ENCODE measurements at places on chromosomes 1 and 21. TPM values are rescaled to one million over a fixed set of nuclear protein-coding genes. Genes with fewer than 3 reads are reported as not detected.
A peak's percentile ranks its signal among the peaks of the same experiment; 100 is the strongest.

GBP4 gene
- total RNA-seq = 0.83 TPM

BCL2L15 gene
- not detected for total RNA-seq

AADACL4 gene
- total RNA-seq = not detected

RGSL1 gene
- total RNA-seq = not detected

RGS13 gene
- total RNA-seq = not detected

LACTBL1 gene
- 0.28 TPM for total RNA-seq

NTMT2 gene
- not detected for total RNA-seq

GRCh38 chr1:202213361-202214088, 19.9 kb downstream of the LGR6 start:
- no peak for DNase-seq

DNA sequence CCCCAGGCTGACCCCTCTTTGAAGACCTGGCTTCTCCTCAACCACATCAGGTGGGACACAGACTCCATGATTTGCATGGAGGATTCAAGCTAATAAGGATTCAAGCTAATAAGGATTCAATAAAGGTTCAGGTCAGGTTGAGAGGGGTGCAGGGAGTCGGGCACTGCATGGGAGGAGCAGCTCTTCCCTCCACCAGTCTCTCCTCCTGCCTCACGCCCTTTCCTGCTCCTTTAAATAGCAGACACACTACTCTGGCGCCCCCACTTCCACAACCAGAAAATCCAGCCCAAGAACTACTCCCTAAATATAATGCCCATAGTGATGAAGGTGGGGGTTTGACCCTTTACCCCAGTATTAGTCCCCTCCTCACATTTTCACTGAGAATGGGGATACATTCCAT, 7.1 kb downstream of the MEX3A start:
- no peak for DNase-seq

- DNase-seq = no peak
These were observed 45.0 kb downstream of the NEK2 start for GRCh38 chr1:211630236-211631081.

DNA sequence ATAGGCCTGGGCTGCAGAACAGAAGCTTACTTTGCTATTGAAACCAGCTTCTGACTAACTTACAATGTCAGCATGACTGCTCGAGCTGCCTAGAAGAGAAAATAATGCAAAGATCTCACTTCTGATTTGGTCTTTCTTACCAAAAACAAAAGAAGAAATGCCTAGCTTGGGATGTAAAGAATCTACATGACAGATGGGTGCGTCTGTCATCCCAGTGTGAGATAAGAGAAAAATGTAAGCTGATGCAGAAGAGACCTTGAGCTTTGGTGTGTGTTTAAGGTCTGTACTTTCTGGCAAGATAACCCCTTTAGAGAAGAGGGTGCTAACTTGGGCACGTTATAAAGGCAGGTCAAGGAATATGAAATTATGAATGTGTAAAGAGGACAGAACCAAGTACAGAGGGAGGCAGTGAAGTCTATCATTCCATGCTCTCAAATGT, 3.6 kb downstream of the FAM20B start:
- no peak for DNase-seq

DNA sequence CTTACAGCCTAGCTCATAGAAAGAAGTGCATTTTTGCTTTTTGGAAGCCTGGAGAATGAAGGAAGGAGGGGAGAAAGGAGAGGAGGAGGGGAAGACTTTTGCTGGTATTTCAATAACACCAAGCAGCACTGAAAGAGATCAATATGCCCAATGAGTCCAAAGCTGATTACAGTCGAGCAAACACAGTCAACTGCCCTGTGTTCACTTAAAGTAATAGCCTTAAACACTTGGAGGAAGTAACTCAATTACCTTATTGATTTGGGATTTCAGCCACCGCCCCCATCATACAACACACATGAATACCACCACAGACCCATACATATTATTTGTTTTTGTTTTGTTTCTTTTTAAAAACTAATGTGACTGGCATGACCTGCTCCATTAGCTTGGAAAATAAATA, 23.3 kb upstream of the RXRG start:
- DNase-seq = no peak

- DNase-seq = no peak
These were observed 2.2 kb downstream of the NUDC start for GRCh38 chr1:26923711-26924110.

DNA sequence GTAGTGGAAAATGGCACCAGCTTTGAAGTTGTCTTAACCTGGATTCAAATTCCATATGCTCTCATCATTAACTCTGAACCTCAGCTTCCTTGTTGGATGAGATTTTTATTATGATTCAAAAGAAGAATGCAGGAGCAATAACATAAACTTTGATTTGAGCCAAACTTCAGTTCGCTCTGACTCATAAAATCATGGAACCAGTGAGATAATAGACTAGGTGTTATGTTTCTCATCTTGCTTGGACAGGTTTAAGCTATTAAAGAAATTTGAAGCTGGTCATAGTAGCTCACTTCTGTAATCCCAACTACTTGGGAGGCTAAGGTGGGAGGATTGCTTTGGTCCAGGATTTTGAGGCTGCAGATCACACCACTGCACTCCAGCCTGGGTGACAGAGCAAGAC, 172.8 kb downstream of the CLEC20A start:
- peak; percentile 39 for DNase-seq

- no peak for DNase-seq
These were observed 34.2 kb upstream of the LRRC8C start for GRCh38 chr1:89598450-89599331.

- no peak for DNase-seq
These were observed 44.4 kb downstream of the CFHR5 start for GRCh38 chr1:197021716-197022115.

DNA sequence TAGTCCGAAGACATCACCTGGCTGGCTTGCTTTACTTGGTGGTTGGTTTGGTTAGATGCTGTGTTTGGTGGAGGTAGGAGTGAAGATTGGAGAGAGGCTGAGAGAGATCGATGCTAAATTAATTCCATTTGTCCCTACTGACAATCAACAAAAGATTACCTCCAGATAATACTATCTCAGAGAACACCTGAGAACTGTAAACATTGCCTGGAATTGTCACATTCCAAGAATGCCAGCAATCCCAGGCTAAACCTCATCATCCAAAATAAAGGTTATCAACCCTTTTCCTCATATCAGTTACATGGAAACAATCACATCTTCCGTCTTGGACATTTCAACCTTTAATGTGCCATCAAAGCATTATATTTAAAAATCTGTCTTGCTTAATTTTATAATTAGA, 141.0 kb downstream of the GRIK1 start:
- no peak for DNase-seq

DNA sequence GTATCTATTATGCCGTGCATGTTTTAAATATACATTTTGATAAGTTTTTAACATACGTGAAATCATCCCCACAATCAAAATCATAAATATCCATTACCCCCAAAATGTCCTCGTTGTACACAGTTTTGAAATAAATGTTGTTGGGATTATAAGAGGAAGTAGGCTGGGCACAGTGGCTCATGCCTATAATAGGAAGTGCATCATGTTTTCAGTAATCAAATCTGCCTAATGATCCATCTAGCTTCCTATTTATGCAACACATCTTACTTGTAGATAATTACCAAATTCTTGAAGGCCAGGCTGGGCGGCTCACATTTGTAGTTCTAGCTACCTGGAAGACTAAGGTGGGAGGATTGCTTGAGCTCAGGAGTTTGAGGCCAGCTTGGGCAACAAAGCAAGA, 15.0 kb upstream of the IFNGR2 start:
- DNase-seq = no peak

GRCh38 chr21:26935977-26936376, 30.9 kb downstream of the ADAMTS5 start:
- no peak for DNase-seq
